ENCODE measurements at places on chromosomes 11 and 22. TPM values are rescaled to one million over a fixed set of nuclear protein-coding genes. Genes with fewer than 3 reads are reported as not detected.

DNA sequence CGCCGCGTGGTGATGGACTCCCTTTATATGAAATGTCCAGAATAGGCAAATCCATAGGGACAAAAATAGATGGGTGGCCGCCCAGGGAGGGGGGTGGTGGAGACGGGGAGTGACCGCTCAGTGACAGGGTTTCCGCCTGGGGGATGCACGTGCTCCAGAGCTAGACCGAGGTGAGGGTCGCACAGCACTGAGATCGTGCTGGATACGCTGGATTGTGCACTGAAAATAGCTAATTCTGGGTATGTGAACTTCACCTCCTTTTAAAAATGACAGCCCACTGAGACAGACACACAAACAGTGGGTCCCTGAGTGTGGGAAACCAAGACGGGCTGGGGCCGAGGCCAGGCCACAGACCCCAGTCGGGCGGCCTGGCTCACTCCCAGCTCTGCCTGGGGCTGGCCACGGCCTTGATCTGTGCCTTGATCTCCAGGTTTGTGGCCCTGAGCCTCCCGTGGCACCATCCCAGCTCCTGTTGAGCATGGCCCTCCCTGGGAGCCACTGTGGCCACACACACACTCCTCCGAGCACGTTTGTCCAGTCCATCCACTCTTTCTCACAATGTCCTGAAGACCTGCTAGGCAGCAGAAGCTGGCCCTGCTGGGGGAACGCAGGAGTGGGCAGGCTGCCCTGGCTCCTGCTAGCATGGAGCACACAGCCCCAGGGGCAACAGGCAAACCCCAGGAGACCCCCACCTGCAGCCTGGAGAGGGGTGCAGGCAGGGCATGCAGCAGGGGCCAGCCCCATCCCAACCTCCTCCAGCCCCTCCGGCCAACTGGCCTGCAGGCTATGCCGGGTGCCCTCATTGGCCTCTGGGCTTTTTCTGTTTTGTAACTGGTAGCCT, 41.0 kb upstream of the TH start:
- no peak for DNase-seq

DNA sequence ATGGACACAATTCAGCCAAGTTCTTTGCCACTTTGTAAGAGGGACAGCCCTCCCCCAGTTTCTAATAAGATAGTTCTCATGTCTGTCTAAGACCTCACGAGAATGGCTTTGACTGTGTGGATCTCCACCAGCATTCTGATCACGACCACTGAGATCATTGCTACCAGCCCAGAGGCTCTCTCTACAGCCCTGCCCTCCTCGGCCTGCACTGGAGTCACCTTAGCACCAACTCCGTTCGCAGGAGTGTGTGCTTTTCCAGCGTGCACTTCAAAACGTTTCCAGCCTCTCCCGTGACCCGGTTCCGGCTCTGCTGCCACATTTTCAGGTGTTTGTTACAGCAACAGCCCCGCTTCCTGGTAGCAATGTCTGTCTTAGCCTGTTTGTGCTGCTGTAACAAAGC, 26.2 kb downstream of the TSPAN32 start:
- no peak for DNase-seq

GRCh38 chr11:36340897-36341296, 44.8 kb downstream of the PRR5L start:
- DNase-seq, result no peak

DNA sequence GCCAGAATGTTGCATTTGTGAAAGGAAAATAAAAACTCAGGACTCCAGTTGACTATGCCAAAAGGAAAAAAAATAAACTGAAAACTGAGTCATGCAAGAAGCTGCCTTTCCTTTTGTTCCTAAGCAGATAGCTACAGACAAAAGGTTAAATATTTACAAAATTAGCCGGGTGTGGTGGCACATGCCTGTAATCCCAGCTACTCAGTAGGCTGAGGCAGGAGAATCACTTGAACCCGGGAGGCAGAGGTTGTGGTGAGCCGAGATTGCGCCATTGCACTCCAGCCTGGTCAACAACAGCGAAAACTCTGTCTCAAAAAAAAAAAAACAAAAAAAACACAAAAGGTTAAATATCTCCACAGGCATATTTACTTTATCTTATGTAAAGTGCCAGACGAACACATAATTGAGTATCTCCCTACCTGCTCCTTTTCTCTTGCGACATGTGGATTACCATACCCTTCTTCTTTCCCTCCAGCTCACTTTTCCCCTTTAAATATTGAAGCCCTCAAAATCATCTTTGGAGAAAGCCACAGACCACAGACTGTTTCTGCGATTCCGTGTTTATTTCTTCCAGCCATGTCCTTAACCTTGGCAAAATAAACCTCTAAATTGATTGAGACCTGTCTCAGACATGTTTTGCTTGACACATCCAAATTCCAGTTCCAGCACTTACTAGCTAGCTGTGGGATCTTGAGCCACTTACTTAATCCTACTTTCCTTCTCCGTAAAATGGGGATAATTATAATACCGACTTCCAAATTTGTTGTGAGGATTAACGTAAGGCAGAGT, 2.3 kb upstream of the SMPD1 start:
- no peak for DNase-seq

DNA sequence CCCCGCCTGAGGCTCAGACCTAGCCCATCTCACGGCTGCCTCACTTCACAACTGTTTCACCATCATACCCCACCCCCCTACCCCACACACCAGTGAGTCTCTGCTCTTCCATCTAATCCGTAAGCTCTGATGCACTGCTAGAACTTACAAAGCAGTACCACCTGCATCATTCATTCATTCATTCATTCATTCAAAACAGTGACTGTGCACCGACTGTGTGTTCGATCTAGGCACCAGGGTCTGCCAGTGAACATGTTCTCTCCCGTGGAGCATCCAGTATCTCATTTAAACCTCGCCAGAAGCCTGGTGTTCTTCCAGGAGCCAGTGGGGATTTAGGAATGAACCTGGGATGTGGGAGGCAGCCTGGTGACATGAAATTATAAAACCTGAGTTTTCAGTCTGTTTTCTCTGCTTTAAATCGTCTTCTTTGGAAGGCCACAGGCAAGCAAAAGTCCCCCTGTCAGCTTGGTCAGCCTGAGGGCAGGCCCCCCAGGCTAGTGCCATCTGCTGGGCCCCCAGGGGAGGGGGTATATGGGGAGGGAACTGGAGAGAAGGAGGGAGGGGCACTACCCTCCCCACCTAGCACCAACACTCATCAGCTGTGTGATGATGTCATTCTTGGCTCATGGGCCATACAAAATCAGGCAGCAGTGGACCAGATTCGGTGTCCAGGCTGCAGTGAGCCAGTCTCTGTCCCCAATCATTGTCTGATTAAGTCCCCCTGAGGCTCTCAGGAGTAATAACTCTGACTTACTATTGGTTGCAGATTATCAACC, 18.4 kb downstream of the TMPRSS6 start:
- DNase-seq, result no peak

The SLC35E4 gene
- 1.6 TPM for polyA plus RNA-seq

The OR52W1 gene
- polyA plus RNA-seq, result not detected

The SUN2 gene
- polyA plus RNA-seq, result 62.2 TPM

The CCDC86 gene
- polyA plus RNA-seq, result 14.7 TPM

Data from right lung (tissue), 10 donors.